ENCODE measurements at places on chromosomes 13 and 19. TPM values are rescaled to one million over a fixed set of nuclear protein-coding genes. Genes with fewer than 3 reads are reported as not detected.

The LILRB4 gene
- total RNA-seq: 2.0 TPM

The ERFL gene
- not detected for total RNA-seq

The ZNF576 gene
- 16.4 TPM for total RNA-seq

The NLRP9 gene
- not detected for total RNA-seq

The CACNA1A gene
- 0.48 TPM for total RNA-seq

The LYPD3 gene
- 0.90 TPM for total RNA-seq

The MLLT1 gene
- total RNA-seq: 36.9 TPM

The RASAL3 gene
- total RNA-seq: 1.7 TPM

The UNC13A gene
- not detected for total RNA-seq

The ZNF536 gene
- 1.9 TPM for total RNA-seq

The SIAH3 gene
- total RNA-seq: not detected

Data from right atrium auricular region (tissue), 2 donors.